ENCODE measurements at places on chromosomes 3 and 15.

DNA sequence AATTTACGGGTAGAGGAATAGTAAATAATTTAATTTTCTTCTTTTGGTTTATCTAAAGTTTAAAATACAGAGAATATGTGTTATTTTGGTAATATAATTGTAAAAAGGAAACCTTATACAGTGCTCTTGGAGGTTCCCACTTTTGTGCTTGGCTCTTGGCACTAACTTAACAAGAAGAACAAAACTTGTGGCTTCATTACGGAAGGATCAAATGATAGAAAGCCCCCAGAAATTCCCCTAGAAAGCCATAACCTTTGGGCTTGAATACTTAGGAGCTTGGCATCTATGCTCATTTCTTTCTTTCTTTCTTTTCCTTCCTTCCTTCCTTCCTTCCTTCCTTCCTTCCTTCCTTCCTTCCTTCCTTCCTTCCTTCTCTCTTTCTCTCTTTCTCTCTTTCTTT lies 197.5 kb downstream of the SOX2 start:
- DNase-seq: no peak

GRCh38 chr3:188026191-188026968 lies 127.6 kb upstream of the LPP start:
- DNase-seq: no peak

- peak; percentile 11 for DNase-seq
Measured at GRCh38 chr3:122101646-122102045, 46.5 kb downstream of the CD86 start.

DNA sequence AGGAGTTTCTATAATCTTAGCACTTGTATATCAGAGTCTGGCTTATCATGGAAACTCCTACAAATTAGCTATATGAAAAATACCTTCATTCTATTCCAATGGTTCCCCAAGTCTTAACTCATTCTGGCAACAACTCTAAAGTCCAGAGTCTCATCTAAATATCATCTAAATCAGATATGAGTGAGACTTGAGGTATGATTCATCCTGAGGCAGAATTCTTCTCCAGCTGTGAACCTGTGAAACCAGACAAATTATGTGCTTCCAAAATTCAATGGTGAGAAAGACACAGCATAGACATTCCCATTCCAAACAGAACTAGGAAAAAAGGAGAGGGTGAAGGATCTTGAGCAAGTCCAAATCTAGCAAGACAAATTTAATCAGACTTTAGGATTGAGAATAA lies 138.8 kb downstream of the THRB start:
- DNase-seq: no peak

GRCh38 chr3:284322-284721 lies 87.8 kb downstream of the CHL1 start:
- no peak for DNase-seq
